ENCODE measurements at places on chromosomes 1 and 21.

GRCh38 chr1:232305050-232305449 is 324.9 kb downstream of the SIPA1L2 start:
- no peak for DNase-seq

GRCh38 chr21:28200726-28201125 is 792.0 kb downstream of the LTN1 start:
- DNase-seq: no peak

- DNase-seq: no peak
These were observed 28.1 kb downstream of the ADARB1 start for GRCh38 chr21:45102391-45102932.

DNA sequence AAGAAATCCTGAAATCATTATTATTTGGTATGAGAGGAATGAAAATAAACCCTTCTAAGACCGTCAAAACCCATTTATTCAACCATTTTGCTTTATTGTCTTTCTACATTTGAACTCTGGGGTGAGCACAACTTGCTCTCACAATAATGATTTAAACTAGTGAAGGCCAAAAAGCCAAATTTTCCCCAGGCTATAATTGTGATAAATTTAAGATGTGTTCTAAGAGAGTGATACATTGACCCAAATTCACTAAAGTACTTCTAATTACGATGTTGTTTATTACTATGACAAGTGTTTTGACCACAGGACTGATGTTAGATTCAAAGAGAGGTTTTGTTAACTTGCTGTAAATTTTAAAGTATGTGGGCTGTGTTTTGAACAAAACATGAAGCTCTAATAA is 670.9 kb upstream of the NR5A2 start:
- no peak for DNase-seq

DNA sequence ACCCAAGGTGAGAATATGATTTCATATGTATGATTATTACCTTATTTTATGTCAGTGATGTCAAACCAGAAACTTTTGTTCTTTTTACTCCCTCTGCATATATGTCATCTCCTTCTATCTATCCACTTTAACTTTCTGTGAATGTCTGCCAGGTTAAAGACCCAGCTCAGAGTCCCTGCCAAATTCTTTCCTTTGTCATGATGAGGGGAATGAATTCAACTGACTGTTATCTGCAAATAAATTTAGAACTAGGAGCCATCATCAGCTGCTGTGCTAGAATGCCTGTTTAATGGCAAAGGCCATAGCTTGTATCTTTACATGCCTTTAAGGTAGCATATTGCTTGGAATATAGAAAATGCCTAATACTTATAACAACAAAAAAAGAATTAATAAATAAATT is 815.6 kb upstream of the NEGR1 start:
- no peak for DNase-seq

DNA sequence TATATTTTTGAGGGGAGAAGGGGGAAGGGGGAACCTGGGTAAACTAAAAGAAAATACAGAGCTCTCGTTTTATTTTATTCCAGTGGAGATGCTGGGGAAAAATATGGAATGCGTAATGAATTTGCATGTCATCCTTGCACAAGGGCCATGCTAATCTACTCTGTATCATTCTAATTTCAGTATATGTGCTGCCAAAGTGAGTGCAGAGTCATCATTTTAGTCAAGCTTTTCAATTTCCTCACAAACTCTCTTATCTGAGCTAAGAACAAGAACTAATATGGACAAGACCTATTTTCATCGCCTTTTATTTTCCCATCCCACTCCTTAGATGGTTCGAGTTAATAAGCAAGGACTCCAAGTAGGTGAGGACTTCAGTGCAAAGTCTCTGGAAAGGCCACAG is 13.2 kb downstream of the ADORA3 start:
- DNase-seq: no peak

- no peak for DNase-seq
These were observed 109.8 kb downstream of the PATJ start for GRCh38 chr1:61851849-61852669.

GRCh38 chr1:7549277-7550161 is 221.6 kb upstream of the VAMP3 start:
- peak; percentile 44 for DNase-seq

DNA sequence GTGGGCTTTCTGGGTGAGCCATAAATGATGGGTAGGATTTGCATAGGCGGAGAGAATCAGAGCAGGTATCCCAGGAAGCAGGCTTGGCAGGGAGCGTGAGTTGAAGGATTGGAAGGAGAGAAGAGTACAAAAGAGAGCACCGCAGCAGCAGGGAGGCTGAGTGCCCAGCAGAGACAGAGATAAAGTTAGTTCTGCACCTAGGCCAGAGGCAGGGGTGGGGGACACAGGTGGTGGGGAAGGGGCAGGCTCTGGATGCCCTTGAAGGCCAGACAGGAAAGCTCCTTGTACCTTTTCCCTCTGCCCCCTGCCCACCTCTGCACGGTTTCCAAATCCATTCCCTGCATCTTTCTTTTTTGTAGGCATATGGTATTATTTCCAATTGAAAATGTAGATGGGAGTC is 33.0 kb upstream of the TRABD2B start:
- no peak for DNase-seq

DNA sequence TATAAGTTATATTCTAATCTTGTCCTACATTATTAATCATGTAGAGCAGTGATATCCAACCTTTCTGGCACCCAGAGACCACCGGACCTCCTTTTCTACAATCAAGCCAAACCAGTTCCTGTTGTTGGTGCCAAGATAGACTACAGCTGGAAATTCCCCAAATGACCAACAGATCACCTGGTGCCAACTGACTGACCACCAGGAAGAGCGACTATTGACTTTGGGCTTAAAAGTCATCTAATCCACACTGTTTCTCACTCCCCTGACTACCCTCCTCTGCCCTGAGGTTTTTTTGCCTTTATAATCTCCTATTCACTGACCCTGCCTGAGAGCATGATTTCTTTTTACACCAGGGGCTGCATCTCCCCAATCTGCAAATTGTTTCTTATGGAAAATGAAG is 425.2 kb downstream of the TTLL7 start:
- DNase-seq: no peak

GRCh38 chr21:16775076-16775475 is 737.8 kb upstream of the CXADR start:
- no peak for DNase-seq

- no peak for DNase-seq
These were observed 120.6 kb downstream of the FCRL5 start for GRCh38 chr1:157431751-157432150.

GRCh38 chr1:34683616-34684015 is 71.2 kb upstream of the GJB5 start:
- DNase-seq: no peak

DNA sequence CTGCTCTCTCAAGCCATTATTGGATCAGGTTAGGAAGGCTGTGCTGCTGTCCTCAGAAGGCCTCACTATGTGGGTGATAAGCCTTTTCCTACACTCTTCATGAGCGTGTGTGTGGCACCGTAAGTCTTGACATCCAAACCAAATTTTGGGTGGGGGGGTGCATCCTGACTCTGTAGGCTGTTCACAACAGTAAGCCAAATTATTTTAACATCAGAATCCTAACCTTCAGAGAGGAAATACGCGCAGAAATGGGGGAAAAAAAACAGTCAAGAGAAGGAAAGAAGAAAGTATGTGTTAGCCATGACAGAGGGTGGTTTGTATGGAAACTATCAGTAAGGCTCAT is 21.0 kb downstream of the STPG1 start:
- no peak for DNase-seq
